ENCODE measurements at places on chromosomes 1 and 21.

DNA sequence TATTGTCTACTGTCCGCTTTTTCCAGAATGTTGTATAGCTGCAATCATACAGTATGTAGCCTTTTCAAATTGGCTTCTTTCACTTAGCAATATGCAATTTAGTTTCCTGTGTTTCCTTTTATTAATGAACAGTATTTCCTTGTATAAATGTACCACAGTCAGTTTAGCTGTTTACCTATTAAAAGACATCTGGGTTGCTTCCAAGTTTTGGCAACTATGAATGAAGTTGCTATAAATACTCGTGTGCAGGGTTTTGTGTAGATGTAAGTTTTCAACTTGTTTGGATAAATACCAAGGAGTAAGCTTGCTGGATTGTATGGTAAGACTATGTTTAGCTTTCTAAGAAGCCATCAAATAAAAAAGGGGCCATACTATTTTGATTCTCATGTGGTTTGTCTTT, 24.4 kb upstream of the KCNJ6 start:
- no peak for DNase-seq

DNA sequence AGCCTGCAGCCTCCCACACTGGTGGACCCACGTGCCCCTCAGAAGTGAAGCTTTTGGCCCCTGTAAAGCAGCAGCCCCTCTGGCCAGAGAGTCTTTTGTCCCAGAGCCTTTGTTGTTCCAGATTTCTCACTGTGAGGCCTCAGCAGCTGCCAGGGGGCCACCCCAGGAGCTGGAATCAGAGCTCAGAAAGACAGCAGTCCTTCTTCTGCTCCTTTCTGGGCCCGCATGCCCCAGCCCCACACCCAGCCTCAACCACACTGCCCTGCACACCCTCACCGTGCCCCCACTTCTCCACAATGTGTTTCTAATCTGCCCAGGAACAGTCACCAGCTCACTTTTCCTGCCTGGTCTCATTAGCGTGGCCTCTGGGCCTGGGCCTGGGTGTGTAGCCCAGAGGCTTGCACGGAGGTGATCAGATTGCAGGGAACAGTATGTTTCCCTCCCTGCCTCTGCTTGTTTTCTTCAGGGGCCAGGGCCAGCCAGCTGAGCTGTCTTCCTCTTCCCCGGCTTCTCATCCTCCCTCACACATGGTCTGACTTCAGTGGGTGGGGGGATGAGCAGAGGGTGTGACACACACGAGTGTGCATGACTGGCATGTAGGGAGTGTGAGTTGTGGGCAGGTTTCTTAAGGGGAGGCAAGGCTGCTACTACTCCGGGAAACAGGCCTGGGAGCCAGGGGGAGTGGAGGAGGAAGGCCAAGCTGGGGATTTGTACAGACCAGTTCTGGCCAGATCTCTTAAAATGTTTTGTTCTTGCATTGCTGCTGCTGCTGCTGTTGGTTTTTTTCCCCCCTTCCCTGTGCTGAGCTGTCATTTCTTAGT, 82.5 kb upstream of the ZNF648 start:
- peak; percentile 33 for DNase-seq

DNA sequence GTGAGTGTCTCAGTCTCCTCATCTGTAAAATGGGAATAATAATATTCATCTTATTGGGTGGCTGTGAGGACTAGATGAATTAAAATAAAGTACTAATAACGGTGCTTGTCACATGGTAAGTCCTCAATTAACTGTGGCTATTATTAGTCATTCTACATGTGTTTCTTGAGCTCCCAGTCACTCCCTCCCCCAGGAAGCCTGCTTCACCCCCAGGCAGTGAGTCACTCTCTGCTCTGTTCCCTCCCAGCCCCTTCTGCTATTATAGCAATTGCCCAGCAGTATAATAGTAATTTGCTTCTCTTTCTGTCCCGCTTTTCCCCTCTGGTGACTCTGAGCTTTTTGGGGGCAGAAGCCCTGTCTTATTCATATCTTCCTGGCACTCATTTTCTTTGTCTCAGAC, 102.0 kb downstream of the BEND5 start:
- DNase-seq = no peak

GRCh38 chr1:206918076-206918475, 3.7 kb downstream of the FCMR start:
- DNase-seq = no peak

- no peak for DNase-seq
These were observed 27.9 kb downstream of the SSBP3 start for GRCh38 chr1:54378157-54378873.

DNA sequence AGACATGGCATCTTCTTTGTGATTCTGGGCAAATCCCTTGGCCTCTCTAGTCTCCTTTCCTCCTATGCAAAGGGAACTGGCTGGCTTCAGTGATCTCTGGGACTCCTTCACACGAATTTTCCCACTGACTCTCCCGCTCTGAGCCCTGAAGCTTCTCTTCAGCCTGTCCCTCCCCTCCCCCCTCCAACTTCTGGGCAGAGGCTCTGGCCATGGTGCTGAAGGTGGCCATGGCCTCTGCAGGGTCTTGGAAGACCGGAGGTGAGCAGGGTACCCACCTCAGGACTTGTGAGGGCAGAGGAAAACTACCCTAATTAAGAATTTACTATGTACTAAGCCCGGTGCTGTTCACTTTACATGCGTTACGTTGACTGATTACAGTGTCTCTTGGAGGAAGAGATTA, 29.4 kb upstream of the POU3F1 start:
- DNase-seq = no peak

DNA sequence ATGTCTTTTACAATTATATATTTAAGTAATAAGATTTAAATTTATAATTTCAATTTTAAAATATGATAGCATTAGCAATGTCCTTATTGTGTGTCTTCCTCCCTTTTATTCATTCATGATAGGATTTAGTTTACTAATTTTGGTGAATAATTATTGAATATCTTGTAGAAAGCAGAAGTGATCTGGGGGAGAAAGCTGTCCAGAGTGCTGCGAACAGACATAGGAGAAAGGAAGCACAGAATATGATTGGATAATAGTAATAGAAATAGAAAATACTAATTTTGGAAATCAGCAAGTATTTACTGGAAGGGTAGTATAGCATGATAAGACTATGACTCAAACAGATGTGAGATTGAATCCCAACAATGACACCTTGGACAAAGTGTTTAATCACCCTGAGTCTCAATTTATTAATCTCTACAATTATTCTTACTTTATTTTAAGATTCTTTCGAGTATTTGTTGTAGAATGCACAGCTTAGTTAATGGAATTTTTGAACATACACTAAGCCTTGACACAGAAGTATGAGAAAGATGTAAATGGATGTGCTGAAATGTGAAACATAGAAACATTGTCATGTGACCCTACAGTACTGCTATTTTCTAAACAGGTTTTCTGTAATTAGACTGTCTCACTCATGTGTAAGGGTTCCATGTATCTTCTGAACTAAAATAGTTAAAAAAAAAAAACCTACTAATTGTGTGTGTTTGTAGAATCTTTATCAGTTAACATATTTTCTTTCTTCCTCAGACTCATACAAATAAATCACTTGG, 7.9 kb downstream of the SH3GLB1 start:
- no peak for DNase-seq

GRCh38 chr1:89660224-89661061, 27.5 kb downstream of the LRRC8C start:
- no peak for DNase-seq

DNA sequence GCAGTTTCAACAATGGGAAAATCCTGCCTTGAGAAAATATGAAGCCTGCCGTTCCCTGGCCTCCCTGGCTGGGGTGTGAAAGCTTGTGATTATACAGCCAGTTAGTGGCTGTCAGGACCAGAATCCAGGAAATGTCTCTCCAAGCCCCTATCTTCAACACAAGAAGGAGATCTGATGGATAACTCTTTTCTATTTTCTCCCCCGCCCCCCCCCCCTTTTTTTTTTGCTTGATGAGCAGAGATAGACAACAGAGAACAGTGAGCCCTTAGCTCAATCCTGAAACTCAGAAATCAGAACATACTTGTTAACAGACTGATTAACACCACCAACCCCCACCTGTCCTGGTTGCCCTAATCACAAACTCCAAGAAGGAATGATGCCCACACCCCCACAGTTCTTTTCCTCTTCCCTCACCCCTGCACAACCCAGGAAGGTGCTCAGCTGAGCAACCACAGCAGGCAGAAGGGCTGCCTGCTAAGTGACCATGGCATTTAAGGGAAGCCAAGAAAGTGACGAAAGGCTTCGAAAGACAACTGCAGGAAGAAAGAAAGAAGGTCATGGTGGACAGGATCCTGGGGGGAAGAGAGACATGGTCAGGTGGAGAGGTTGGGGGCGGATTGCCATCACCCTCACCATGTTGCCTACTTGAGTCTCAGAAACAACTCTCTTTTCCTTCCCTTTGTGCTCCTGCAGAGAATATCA, 12.3 kb upstream of the DENND2D start:
- no peak for DNase-seq

GRCh38 chr1:67371681-67372080, 58.5 kb downstream of the SERBP1 start:
- DNase-seq = no peak

Data from hematopoietic multipotent progenitor cell treated with erythropoietin and hydrocortisone succinate and interleukin-3 and kit ligand, for 17 days (in vitro differentiated cells).